ENCODE measurements at places on chromosomes 11 and 22. TPM values are rescaled to one million over a fixed set of nuclear protein-coding genes. Genes with fewer than 3 reads are reported as not detected.

The CADM1 gene
- total RNA-seq: 491 TPM

The SLC25A45 gene
- 2.6 TPM for total RNA-seq

The HSPB2 gene
- total RNA-seq: not detected

The TMEM25 gene
- 19.0 TPM for total RNA-seq

The RIBC2 gene
- total RNA-seq: not detected

The CSF2RB gene
- total RNA-seq: 0.31 TPM

The IL18 gene
- total RNA-seq: 5.3 TPM

The APOA1 gene
- total RNA-seq: 6.0 TPM

The KLHL35 gene
- 0.87 TPM for total RNA-seq

The FGF19 gene
- not detected for total RNA-seq

The APOA5 gene
- not detected for total RNA-seq

The DDI1 gene
- total RNA-seq: not detected

The HTR3B gene
- not detected for total RNA-seq

The EXPH5 gene
- 7.9 TPM for total RNA-seq

GRCh38 chr22:36977401-36977861 lies 41.8 kb downstream of the TST start:
- peak; percentile 5 for DNase-seq

GRCh38 chr11:94849839-94850238 lies 81.7 kb downstream of the AMOTL1 start:
- DNase-seq: no peak

- no peak for DNase-seq
Measured at GRCh38 chr11:113827477-113827876, 47.9 kb downstream of the CLDN25 start.

DNA sequence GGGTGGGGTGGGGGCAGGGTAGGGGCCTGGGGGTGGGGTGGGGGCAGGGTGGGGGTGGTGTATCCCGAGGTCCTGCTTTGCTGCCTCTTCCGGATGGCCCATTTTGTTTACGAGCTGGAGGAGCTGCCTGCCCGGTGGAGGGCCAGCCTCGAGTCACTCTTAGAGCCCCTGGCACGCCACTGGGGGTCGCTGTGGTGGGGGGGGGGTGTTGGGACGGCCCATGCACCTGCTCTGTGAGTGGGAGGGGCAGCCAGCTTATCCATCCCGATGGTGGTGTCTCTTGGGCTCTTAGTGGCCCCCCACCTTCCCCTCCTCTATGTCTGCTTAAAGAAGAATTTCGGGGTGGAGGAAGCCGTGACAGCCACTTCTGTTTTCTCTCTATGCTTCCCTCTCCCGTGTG lies 24.6 kb downstream of the MRGPRD start:
- no peak for DNase-seq

GRCh38 chr22:41620589-41621098 lies at the start of gene DESI1:
Gene DESI1 (minus strand): TSS chr22:41621043. CDS start chr22:41620839, 204 bp downstream.
- no peak for DNase-seq

DNA sequence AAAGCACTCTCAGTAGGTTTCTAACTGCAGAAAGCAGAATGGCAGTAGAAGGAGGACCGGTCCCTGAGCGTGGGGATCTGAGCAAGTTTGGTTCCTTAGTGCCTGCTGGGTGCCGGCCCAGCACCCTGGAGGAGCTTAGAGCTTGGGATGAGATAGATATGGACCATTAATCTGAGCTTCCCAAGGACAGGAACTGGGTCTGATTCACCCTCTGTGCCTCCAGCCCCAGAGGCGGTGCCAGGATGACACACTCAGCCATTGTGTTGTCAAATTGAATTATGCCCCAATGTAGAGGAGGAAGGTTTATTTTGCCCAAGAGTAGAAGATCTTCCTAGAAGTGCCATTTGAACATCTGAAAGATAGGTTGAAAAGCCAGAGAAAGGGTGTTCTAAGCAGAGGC lies 4.3 kb downstream of the ZC3H7B start:
- DNase-seq: peak; percentile 60

- DNase-seq: no peak
Measured at GRCh38 chr11:3200388-3201111, 18.1 kb downstream of the MRGPRG start.

DNA sequence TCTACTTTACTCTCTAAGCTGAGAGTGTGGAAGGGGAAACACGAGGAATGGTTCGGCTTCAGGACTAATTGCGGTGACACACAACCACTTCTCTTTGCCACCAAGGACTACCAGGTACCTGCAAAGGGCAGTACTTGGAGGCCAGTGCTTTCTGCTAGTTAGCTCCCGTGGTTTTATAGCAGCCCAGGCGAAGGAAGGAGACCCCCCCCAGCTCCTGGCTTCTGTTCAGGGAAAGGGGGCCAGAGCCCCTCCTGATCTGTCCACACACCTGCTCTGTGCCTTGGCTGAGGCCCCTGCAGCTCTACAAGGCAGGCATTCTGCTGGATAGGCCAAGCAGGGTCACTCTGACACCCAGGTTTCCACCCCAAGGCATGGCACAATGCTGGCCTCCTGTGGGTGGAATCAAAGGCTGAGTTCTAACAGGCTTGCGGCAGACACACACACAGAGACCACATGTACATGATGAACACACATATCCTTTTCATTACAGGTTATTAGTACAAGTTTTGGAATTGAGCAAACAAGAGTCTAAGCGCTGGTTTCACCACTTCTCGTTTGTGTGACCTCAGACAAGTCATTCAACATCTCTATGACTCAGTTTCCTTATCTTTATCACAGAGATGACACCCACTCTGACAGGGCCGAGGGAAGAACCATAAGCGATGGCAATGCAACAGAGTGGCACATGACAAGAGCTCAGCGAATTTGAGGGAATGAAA lies 7.5 kb downstream of the SERPIND1 start:
- peak; percentile 30 for DNase-seq

DNA sequence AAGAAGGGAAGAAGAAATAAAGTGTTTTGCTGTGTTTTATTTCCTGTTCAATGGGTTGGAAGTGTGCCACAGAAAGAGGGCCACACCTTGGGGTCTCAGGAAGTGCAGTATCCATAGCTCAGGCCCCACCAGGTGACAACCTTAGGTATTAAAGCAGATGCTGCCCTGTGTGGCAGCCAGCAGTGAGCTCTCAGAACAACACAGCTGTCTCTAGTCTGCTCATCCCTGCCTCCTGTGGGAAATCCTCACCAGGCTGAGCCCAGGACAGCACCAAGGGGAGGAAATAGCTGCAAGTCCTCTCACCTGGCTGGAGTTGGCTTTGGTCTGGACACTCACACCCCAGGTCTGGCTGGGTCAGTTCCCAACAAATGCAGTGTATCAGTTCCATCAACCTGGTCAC lies 25.1 kb downstream of the ARL14EP start:
- DNase-seq: no peak

DNA sequence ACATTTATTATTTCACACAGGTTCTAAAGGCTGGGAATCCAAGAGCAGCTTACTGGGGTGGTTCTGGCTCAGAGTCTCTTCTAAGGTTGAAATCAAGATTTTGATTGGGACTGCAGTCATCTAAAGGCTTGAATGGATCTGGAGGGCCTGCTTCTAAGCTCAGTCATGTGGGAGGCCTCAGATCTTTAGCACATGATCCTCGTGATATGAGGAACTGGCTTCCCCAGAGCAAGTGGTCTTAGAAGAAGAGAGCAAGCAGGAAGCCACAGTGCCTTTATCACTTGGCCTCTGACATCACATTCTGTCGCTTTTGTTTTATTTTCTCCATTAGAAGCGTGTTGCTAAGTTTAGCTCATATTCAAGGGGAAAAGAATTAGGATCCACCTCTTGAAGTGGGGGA lies 88.9 kb downstream of the ARFGAP2 start:
- no peak for DNase-seq

DNA sequence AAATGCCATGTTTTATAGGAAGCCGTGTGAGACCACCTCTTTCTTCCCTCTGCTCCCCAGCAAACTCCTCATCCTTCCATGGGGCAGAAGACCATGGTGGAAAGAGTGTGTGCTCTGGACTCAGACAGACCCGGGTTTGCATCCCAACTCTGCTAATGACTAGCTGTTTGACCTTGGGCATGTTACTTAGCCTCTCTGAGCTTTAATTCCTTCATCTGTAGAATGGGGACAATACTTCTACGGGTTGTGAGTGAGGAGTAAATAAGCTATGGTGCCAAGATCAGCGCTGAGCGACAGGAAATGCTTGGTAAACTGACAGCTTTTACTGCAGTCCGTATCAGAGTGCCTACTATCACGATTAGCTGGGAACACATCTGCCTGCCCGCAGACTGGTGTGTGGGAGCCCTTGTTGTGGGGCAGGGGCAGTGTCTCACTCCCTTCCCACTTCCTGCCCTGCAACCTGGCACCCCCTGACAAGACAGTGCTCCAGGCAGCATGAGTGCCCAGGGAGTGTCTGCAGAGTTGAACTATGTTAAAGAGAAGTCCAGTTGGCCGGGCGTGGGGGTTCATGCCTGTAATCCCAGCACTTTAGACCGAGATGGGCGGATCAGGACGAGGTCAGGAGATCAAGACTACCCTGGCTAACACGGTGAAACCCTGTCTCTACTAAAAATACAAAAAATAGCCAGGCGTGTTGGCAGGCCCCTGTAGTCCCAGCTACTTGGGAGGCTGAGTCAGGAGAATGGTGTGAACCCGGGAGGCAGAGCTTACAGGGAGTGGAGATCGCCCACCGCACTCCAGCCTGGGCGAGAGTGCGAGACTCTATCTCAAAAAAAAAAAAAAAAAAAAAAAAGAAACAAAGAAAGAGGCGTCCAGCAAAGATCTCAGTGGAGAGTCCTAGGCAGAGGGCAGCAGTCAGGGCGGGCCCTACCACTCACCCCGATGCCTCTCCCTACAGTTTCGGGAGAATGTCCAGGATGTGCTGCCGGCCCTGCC lies 2.2 kb downstream of the SEC14L2 start:
- DNase-seq: no peak

- no peak for DNase-seq
Measured at GRCh38 chr22:24601217-24602104, 1.5 kb upstream of the GGT1 start.

GRCh38 chr11:132231656-132232347 lies 861.4 kb downstream of the NTM start:
- no peak for DNase-seq

- no peak for DNase-seq
Measured at GRCh38 chr11:68020575-68020974, 9.9 kb upstream of the NDUFS8 start.

DNA sequence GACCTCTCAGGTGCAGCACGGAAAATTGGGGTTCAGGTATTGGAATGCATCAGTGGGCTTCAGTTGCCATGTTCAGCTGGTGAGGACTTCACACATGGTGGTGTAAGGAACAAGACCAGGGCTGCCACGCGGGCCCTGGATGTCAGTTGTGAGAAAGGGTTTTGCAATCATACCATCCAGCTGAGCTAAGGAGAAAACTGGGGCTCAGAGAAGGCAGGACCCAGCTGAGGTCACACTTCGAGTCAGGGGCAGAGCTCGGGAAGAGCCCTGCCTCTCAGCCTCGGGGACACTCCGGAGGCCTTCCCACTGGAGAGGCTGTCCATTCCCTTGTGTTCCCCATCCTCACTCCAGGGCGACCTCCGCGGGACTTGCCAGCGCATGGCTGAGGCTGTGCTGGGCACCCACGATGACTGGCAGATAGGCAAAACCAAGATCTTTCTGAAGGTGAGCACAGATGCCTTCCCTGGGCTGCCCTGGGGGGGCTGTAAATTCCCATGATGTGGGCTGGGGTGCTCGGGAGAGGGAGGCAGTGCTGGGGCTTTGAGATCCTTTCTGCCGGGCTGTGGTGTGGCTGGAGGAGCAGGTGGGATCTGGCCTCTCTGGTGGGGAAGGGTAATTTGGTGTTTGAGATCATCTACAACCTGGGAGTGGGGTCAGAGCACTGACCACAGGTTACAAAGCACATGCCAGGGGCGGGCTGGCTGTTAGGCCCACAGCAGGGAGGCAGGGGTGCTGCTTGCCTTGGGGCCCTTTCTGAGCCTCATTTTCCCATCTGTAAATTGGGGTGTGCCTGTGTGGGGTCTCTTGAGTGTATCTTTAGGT lies 47.2 kb downstream of the MYO7A start:
- no peak for DNase-seq

DNA sequence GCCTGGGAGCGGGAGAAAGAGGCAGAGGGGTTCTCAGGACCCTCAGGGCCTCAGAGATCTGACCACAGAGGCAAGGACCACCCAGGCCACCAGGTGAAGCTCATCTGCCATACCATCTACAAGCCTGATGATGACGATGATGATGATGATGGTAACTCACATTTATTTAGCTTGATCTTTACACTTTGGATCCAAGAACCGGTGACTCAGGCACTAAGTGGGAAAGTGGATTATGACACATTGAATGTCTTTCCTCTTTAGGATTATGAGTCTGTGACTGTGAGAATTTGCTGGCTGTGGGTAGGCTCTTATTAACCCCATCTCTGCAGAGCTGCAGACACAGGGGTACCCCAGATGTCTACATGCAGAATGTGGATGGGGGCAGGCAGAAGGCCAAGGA lies 110.3 kb downstream of the DSCAML1 start:
- no peak for DNase-seq

- DNase-seq: no peak
Measured at GRCh38 chr11:103628121-103628520, 408.3 kb upstream of the DDI1 start.

DNA sequence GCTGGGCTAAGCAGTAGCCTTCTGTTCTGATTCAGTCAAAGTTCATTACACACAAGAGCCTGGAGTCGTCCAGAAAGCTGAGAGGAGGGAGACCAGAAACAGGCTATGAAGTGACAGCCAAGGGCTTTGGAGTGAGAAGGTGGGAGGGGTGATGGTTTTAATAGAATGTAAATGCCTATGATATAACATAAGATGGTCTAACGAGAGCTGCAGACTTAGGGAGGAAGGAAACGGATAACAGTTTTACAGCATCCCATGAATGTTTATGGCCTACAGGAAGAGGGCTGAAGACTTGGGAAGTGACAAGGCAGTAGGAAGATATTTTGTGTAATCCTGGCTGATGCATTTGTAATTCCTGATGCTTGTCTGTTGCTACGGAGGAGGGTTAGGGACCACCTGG lies 62.0 kb downstream of the DHCR7 start:
- DNase-seq: no peak

GRCh38 chr22:45969414-45969799 lies 7.6 kb downstream of the WNT7B start:
- peak; percentile 62 for DNase-seq

- no peak for DNase-seq
Measured at GRCh38 chr11:88303037-88303436, 34.5 kb downstream of the CTSC start.

- peak; percentile 93 for DNase-seq
Measured at GRCh38 chr22:48500471-48501230, 1327.0 kb downstream of the BRD1 start.

DNA sequence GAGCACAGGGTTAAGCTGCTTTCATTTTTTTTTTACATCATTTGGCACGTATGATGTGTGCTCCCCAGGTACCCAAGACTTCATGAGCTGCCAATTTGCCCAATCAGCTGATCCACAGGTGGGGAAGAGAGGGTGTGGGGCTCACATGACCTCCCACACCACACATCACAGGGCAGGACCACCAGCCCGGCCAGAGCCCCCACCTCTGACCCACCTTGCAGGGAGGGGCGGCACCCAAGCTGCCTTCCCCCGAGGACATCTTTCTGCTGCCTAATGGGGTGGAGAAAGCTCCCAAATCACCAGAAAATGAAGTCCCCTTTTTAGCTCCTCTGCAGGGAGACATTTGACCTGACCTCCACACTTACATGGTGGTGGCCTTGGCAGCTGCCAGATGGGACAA lies 119.8 kb downstream of the MPPED1 start:
- DNase-seq: no peak
